Cardiac septum (tissue), 1 donor: ENCODE measurements at places on chromosomes 5 and 9. TPM values are rescaled to one million over a fixed set of nuclear protein-coding genes. Genes with fewer than 3 reads are reported as not detected.

- DNase-seq = no peak
Observed at GRCh38 chr5:172773481-172774469, 2.8 kb upstream of the DUSP1 start.

GRCh38 chr9:115673599-115673998, 480.0 kb upstream of the PAPPA start:
- no peak for DNase-seq

GRCh38 chr9:7342229-7342628, 457.3 kb downstream of the DMAC1 start:
- DNase-seq = no peak

- no peak for DNase-seq
Observed at GRCh38 chr5:19855031-19855430, 133.0 kb downstream of the CDH18 start.

ANKRD55 gene
- total RNA-seq = not detected
